ENCODE measurements at places on chromosomes 13 and 19. TPM values are rescaled to one million over a fixed set of nuclear protein-coding genes. Genes with fewer than 3 reads are reported as not detected.

The NXNL1 gene
- not detected for polyA plus RNA-seq

The EBI3 gene
- polyA plus RNA-seq: 0.08 TPM

The MIR17HG gene
- 2.2 TPM for polyA plus RNA-seq

The CLEC17A gene
- polyA plus RNA-seq: not detected

The RNF225 gene
- polyA plus RNA-seq: not detected

The CEACAM4 gene
- not detected for polyA plus RNA-seq

The DNASE2 gene
- 44.0 TPM for polyA plus RNA-seq

The RNF17 gene
- not detected for polyA plus RNA-seq

The TMEM38A gene
- polyA plus RNA-seq: 1.3 TPM

The RTBDN gene
- polyA plus RNA-seq: not detected

The GSX1 gene
- not detected for polyA plus RNA-seq

The RUBCNL gene
- polyA plus RNA-seq: 0.08 TPM

The KCNRG gene
- polyA plus RNA-seq: 0.18 TPM

The OR7G1 gene
- polyA plus RNA-seq: not detected

The CD22 gene
- not detected for polyA plus RNA-seq

The MAST1 gene
- 0.16 TPM for polyA plus RNA-seq

The TJP3 gene
- not detected for polyA plus RNA-seq

The PRSS57 gene
- not detected for polyA plus RNA-seq

The ZNF382 gene
- polyA plus RNA-seq: 1.5 TPM

The SBK3 gene
- polyA plus RNA-seq: not detected

The NEK5 gene
- 0.02 TPM for polyA plus RNA-seq

The CALR3 gene
- 0.03 TPM for polyA plus RNA-seq

The ZNF43 gene
- 1.5 TPM for polyA plus RNA-seq

The ZNF729 gene
- not detected for polyA plus RNA-seq

The SYCN gene
- polyA plus RNA-seq: not detected

The BAX gene
- polyA plus RNA-seq: 312 TPM

The PTH2 gene
- not detected for polyA plus RNA-seq

Measured in foreskin keratinocyte (primary cell).